Stimulated activated naive CD8-positive, alpha-beta T cell treated with anti-CD3 and anti-CD28 coated beads, Interleukin-15, Interleukin-2, amounts not matched to agents 100 U/mL and 50 U/mL, for 24 hours (primary cell): ENCODE measurements at places on chromosomes 12 and 14.

DNA sequence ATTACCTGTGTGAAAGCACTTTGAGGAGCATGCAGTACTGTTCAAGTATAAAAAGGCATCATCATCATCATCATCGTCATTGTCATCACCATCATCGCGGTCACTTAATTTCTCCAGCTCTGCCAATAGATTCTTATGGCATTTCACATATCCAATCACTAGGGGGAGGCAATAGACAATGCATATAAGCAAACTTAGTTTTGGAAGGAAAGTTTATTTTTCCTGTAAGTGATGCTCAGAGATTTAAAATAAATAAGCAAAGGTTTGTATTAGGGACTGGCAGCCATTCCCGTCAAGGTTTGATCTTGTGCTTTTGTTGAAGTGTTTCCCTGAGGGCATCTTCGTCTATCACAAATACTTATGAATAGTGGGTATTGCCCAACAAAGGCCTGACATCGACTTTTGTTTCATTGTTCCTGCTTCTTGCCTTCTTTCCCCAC, 127.4 kb downstream of the KTN1 start:
- DNase-seq, result no peak

DNA sequence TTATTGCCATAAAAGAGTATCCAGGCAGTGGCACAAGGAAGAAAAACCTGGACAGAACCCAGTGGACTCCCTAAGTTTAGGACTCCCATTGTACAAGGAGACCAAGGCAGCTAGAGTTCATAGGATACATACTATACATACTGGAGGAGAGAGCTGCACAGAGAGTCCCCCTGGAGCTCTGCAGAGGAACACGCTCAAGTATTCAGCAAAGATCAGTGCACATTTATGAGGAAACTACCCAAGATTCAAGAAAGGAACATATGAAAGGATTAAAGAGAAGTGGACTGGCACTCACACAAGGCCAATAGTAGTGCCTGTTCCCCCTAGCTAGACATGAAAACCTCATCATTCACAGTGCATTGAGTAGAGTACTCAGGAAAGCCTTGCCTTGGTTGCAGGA, 43.0 kb upstream of the CHPT1 start:
- DNase-seq, result no peak

DNA sequence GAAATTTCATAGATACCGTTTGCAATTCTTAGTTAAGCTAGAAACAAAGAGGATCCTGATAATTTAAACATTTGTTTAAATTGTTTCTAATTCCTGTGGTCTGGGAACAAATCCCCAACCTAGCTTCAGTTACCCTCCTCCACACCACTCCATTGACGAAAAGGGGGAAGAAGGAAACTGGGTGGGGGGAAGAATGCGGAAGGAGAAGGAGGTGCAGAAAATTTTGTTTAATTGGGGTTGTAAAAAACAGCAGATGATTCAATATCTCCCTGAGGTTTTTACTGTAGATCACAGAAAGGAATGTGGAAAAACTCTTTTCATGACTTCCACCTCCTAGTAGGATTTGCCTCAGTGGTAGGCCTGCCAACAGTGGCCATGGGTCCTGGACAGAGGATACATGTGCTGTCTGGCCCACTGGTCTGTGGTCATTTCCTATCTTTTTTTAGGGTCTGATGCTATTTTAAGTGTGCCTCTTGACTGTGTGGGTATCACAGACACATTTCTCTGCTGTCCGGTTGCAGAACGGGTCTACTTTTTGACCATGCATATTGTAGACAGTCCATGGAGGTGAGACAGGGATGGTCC, 122.9 kb upstream of the PCED1B start:
- no peak for DNase-seq

DNA sequence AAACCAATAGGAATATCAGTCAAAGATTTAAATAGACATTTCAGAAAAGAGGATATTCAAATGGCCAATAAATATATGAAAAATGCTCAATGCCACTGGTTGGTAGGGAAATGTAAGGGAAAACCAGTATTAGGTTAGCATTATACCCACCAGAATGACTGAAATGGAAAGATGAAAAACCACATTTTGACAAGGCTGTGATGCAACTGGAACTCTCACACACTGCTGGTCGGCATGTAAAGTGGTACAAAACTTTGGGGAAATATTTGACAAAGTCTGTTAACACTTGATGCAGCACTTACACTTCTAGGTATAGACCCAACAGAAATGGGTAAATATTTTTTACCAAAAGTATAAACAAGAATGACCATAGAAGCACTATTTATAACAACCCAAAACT, 163.2 kb upstream of the C14orf180 start:
- no peak for DNase-seq

- DNase-seq, result no peak
Observed at GRCh38 chr14:65434216-65434850, 21.8 kb downstream of the FUT8 start.

- no peak for DNase-seq
Observed at GRCh38 chr12:62873116-62873825, 61.7 kb downstream of the PPM1H start.

- DNase-seq, result no peak
Observed at GRCh38 chr14:32648434-32648833, 290.2 kb upstream of the NPAS3 start.

DNA sequence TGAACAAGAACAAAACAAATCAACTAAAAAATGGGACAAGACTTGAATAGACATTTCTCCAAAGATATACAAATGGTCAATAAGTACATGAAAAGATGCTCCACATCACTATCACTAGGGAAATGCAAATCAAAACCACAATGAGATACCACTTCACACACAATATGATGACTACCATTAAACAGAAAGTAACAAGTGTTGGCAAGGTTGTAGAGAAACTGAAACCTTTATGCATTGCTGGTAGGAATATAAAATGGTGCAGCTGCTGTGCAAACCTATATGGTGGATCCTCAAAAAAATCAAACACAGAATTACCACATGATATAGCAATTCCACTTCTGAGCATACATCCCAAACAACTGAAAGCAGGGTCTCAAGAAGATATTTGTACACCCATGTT, 5.2 kb downstream of the SMAGP start:
- DNase-seq, result no peak

GRCh38 chr14:77526266-77526665, 27.6 kb upstream of the ISM2 start:
- no peak for DNase-seq

GRCh38 chr12:41919526-41920261, 225.0 kb downstream of the GXYLT1 start:
- no peak for DNase-seq

DNA sequence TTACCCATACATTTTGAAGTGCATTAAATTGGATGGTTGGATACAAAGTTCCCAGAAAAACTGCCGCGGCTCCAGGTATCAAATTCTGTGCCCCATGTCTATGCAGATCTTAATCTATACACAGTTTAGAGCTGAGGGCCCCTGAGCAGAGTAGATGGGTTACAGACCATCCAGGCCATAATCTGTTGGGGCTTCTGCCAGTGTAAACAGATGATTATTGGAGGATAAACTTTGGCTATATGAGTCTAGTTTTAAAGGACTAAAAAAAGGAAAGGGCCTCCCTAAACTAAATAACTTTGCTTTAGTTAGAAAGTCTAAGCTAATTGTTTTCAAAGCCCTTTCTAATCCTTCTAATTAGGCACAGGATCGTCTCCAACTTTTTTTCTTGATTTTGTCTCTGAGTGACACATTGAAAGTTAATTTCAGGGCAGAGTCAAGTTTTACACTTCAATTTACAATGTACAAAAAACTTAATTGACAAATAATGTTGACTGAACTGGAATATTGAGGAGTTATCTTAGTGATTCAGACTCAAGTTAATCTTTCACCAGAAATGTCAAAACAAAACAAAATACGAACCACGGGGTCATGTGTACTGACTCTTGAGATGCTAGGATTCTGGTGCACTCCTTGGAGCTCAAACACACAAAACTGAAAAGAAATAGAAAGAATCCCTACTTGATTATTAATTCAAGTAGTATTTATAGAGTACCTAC, 133.9 kb upstream of the SCAF11 start:
- DNase-seq, result no peak

GRCh38 chr12:23906329-23906728, 43.1 kb downstream of the SOX5 start:
- DNase-seq, result no peak

GRCh38 chr14:62071039-62071438, 308.8 kb downstream of the SNAPC1 start:
- DNase-seq, result no peak

DNA sequence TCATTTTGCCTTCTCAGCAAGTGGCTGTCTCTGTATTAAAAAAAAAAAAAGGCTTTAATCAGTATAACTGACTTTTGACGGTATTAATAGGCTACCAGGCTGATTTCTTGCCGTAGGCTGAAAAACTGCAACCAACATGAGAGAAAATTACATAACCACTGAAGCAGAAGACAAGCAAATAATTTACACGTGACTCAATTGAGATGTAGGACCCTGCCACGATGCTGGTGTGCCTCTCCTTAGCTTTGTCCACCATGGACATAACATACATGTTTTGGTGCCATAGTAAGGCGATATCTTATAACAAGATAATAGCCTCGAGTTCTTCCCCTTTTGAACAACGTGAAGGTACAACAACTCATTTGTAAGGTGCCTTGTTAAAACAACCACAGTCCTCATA, 88.7 kb upstream of the GRIP1 start:
- DNase-seq, result no peak

- no peak for DNase-seq
Observed at GRCh38 chr14:104897330-104898194, 27.1 kb upstream of the PLD4 start.

- DNase-seq, result peak; percentile 50
Observed at GRCh38 chr12:64385468-64385867, 5.1 kb downstream of the C12orf56 start.

DNA sequence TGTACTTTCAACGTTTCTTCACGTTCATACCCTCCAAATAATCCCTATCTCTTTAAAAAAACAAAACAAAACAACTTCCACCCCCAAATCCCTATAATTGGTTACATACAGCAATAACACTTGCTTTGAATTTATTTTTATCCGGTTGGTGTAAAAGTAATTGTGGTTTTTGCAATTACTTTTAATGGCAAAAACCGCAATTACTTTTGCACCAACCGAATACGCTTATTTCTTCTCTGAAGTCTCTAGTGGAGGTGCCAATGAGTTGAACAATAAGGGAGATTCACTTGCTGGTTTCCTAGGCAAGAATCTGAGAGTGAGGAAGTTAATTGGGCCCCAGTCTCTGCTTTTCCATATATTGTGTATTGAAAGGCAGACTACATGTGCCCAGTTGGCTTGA, 133.3 kb downstream of the DACT1 start:
- DNase-seq, result no peak

DNA sequence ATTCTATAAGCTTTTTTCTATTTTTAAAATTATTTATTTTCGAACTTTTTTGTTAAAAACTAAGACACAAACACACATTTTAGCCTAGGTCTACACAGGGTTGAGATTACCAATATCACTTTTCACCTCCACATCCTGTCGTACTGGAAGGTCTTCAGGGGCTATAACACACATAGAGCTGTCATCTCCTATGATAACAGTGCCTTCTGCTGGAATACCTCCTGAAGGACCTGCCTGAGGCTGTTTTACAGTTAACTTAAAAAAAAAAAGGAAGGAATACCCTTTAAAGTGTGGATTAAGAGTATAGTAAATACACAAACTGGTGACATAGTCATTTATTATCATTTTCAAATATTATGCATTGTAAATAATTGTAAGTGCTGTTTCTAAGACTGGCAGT, 43.0 kb downstream of the RASSF8 start:
- no peak for DNase-seq

DNA sequence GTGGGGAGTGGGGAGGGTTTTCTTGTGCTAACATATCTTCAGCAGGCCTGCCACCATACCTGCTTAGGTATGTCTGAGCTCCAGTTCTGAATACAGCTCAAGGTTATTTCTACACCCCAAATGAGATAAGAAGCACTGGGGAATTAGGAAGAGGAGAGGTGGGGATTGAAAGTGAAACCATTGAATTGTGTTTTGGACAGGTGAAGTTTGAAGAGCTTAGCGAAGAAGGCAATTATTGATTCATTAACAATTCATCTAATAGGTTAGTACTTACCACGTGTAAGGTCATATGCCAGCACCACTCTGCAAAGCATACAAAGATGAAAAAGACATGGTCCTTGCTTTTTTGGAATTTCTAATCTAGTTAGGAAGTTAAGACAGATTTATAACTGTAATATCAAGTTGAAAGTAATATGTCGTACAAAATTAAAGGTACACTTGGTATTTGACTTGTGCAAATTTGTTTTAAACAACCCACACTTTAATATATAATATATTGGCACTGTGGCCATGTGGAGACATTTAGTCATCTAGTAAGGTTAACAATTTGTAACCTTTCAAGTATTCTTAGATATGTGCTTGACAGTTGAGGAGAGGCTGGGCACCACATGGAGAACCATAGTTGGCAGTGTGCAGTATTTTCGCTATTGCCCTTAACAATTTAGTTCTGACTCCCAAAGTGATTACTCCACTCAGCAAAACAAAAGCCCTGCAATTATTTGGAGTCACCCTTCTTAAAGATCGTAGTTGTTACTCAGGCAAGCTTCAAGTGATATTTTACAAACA, 3.6 kb downstream of the SMCO3 start:
- no peak for DNase-seq

GRCh38 chr12:58206876-58207275, 265.5 kb downstream of the ATP23 start:
- DNase-seq, result no peak

DNA sequence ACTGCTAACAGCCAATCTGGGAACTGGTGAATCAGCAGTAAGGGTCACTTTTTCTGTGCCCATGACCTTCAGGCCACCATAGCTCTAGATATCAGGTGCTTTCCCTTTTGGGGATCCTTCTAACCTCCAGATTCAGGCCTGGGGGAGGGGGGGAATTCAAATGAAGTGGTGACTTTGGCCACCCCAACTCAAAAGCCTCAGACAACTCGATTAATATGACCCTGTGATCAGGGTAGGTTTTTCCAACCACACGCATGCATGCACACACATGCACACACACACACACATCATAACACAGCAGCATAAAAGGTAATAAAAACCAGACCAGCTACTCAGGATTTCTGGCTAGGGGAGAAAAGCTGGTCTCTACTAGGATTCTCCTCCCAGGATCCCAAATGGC, 5.3 kb downstream of the TBX3 start:
- DNase-seq, result no peak

DNA sequence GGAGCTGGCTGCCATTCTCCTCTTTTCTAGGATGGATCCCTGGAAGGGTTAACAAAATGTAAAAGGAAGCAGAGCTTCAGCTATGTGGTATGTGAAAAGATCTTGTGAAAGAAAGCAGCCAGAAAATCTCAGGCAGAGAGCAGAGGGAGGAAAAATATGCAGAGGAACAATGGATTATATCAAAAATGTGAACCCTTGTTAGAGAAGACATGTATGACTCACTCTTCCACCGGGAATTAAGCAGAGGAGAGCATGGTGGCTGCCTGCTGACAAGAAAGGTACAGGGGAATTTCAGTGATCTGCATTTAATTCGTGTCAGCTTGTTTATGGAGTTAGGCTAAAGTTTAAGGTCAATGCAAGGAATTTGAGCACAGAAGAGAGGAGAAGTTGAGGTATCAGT, 46.3 kb downstream of the KCNA1 start:
- no peak for DNase-seq

GRCh38 chr12:30622509-30622908, 73.2 kb downstream of the IPO8 start:
- DNase-seq, result no peak
